NCI-H1930 (cell line): ENCODE measurements at places on chromosomes 11 and 22.

- no peak for DNase-seq
These were observed 83.1 kb downstream of the MN1 start for GRCh38 chr22:27718186-27719035.

DNA sequence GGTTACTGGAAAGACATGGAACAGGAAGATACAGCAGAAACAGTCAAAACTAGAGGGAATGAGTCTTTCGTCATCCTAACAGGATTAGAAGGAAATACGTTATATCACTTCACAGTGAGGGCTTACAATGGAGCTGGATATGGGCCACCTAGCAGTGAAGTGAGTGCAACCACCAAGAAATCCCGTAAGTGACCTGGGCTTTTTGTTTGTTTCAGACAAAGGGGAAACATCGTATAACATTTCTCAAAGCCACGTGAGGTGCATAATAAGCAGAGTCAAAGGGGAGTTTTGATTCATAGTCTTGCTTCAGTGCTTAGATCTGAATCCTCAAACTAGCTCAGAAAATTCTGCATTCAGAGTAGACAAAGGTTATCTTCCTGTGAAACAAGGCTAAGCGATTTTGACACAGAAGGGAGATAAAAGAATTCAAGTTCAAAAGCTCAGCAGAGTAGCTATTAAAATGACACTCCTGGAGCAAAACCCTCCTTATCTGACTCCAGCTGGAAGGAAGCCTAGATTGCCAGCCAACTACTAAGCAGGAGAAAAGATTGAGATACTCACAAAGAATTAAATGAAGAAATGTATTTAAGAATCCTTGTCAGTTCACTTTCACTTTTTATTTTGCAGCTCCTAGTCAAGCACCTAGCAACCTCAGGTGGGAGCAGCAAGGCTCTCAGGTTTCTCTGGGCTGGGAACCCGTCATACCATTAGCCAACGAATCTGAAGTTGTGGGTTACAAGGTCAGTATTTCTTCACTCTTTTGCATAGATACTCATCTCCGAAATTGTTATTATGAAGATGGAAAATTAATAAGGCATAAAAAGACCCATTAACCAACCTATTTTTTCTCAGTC lies 346.4 kb upstream of the ARHGAP42 start:
- no peak for DNase-seq

GRCh38 chr11:1123970-1124369 lies 33.8 kb upstream of the MUC5AC start:
- no peak for DNase-seq

DNA sequence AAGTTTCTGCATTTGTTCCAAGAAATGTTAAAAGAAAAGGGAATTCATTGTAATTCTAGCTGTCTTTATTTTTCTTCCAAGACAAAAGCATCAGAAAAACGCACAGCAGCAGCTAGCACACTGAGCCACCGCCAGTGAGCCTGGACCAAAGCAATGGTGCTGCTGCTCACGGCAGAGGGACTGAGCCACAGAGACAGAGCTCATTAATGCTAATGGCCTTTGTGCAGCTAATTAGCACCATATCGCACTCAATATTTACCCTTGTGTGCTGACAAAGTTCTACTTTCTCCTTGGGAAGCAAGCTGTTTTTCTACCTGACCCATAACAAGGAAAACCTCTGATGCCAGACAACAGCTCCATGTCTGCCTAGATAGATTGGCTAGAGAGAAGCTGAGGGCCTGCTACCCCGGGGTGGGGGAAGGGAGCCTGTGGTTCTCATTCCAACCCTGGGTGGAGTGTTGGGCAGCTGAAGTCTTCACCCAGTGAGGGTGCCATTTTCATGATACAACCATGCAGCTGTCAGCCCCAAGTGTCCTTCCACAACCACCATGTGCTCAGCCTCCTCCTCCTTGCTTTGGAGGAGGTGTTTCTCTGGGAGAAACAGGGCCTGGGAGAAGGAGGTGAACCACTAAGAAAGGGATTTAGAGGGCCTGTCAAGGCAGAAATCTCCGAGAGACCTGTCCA lies 131.1 kb upstream of the NCAM1 start:
- no peak for DNase-seq

- DNase-seq, result no peak
These were observed 36.3 kb upstream of the TMEM45B start for GRCh38 chr11:129779342-129779741.

GRCh38 chr11:130077671-130078070 lies 8.0 kb downstream of the APLP2 start:
- DNase-seq, result no peak

- DNase-seq, result no peak
These were observed 119.0 kb downstream of the SLC17A6 start for GRCh38 chr11:22456993-22457762.

DNA sequence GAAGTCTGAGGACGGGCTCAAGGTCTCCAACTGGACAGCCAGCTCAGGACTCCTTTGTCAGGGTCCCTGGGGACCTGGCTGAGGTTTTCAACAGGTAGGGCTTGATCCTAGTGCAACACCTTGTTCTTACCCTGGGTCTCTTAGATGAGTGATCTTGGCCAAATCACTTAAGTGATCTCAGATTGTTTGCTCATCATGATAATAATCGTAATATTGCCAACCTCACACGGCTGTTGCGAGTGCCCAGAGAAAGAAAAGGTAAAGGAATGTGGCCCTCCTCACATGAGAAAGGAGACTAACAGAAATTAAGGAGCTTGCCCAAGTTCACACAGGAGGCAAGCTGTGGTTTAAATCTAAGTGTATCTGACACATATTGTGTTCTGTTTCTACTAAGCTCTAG lies 28.5 kb downstream of the POU2AF3 start:
- DNase-seq, result no peak

- no peak for DNase-seq
These were observed 91.8 kb upstream of the CD44 start for GRCh38 chr11:35047179-35047578.

DNA sequence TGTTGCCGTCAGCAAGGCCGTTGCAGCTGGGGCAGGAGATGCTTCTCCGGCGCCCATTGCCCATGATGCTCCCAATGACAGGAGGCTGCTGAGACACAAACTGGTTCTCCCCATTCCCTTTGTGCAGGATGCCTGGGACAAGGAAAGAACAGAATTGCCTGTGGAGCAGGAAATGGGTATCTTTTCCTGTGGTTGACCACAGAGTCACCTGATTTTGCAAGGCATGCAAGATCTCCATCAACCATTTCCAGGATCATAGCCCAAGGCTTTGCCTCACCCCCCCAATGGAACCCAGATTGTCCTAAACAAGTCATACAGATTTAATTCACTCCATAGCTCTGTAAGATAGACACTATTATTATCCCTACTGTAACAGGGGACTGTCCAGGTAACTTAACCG lies 148.1 kb upstream of the NARS2 start:
- no peak for DNase-seq

- no peak for DNase-seq
These were observed 5.7 kb downstream of the AMPD3 start for GRCh38 chr11:10460611-10461275.
